ENCODE measurements at places on chromosomes 12 and 14.

DNA sequence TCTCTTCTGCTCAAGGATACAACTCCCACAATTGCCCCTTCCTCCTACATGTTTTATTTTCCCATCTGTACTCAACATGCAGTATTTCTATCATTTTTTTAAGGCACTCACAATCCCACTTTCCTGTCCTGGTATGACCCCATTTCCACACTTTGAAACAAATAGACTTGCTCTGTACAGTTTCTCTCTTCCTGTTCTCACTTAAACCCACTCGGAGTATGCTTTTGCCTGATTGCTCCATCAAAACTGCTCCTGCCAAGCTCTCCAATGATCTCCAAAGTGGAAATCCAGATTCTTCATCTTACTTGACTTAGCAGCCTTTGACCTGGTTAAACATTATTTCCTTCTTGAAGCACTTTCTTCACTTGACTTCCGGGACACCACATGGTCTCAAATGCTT lies 384.5 kb downstream of the SEC23A start:
- DNase-seq, result no peak

DNA sequence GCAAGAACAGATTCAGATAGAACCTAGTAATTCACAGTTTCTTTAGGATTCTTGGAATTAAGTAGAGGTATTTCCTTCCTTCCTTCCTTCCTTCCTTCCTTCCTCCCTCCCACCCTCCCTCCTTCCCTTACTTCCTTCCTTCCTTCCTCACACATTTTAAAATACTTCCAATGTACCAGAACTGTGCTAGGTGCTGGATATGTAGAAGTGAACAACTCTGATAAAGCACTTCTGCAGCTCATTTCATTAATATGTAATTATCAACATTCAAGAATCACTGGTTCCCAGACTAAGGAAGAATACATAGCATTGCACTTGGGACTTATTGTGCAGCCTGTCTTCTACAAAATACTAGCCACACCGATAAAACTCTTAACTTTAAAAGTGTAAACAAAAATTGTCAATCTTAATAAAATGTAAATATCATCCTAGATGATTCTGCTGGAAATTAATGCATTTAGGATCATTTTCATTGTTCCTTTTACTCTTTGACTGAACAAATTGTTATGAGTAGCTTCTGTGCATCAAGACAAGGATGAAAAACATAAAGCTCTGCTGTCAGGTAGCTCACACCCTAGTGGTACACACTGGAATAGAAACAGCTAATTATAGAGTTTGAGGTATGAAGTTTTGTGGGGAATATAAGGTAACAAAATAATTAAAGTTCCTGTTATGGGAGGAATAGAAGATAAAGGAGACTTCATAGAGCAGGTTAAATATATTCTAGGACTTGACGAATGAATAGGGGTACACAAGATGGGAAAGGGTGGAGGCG lies 99.9 kb upstream of the MYF6 start:
- DNase-seq, result no peak

DNA sequence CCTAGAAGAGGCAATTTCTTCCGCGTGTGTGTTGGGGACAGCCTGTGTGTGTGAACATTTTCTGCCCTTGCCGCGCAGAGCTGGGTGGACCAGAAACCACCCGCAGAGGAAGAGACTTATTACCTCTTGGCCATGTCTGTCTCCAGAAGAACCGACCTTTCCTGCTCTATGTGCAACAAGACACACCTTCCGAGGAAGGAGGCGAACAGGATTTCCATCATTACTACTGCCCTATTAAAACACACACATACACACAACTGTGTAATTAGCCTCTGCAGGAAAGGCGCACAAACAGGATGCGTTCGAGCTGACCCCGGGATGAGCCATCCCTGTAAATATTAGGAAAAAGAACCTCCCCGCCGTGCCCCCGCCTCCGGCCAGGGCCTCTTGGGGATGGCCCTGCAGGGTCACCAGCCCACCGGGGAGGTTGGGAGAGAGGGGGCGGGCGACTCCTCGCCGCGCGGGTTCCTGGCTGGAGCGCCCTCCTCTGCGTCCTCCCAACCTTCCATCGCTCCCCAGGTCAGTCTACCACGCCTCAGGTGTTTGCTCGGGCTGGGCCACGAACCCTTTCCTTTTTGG lies 484 bp upstream of the PRKCH start:
- DNase-seq, result peak; percentile 7

GRCh38 chr12:44848703-44849085 lies 27.4 kb downstream of the NELL2 start:
- no peak for DNase-seq

DNA sequence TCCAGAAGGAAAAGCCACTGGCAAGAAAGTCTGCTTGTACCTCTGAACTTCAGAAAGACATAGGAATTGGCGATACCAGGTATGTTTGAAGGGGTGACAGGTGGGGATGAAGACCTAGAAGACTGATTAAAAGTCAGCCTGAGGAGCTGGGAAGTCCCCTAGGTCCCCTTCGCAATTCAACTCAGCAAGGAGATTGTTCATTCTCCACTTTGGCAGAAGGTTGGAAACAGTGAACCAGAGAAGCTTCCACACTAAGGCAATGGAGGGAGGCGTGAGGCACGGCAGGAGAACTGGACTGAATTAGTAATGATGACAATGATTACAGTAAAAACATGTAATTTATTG lies 240.3 kb upstream of the TMPO start:
- no peak for DNase-seq

DNA sequence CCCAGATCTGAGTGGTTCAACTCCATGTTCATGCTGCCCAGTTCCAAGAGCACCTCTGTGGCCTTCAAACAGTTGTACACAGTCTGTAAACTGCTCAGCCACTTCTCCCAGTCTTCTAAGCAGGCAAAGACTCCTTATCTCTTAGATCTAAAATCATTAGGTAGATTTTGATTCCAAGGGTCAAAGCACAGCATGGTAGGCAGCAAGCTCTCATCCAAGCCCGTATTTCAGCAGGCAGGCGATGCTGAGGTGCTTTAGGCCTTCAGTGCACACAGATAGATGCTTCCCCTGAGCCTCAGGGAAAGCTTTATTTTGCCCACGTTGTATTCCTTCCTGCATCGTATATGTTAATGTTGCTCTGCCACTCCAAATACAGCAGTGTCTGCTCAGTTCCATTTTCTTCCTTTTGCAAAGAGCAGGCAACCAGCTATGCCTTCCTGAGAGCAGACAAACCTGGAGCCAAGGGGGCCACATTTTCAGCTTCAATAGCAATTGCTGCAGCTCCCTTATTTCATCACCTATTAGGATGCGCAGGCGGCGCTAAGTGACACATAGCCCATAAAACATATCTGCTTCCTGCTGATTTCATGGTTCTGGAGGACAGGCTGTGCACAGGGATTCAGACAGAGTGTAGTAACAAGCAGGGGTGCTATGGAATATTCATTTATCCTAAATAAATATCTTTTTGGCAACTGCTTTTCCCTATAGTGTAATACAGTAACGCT lies 67.5 kb downstream of the ETV6 start:
- DNase-seq, result peak; percentile 6

DNA sequence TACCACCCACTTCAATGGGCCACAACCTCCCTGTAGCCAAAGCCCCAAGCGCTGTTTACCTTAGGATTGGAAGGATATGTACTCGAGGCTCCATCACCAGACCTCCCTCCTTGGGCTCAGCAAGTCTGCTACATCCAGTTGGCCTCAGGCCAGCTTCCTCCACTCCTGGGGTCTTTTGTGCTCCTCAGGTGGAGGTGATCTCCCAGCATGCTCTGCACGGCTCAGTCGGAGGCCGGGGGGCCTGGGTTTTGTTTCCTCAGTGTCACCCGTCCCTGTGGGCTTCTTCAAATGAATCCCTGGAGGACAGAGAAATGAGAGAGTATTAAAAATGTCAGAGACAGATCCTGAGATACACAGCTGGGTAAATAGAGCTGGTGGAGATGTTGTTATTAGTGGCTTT lies 723.1 kb upstream of the TBX3 start:
- no peak for DNase-seq

GRCh38 chr12:39144613-39145061 lies 239.2 kb upstream of the CPNE8 start:
- no peak for DNase-seq

DNA sequence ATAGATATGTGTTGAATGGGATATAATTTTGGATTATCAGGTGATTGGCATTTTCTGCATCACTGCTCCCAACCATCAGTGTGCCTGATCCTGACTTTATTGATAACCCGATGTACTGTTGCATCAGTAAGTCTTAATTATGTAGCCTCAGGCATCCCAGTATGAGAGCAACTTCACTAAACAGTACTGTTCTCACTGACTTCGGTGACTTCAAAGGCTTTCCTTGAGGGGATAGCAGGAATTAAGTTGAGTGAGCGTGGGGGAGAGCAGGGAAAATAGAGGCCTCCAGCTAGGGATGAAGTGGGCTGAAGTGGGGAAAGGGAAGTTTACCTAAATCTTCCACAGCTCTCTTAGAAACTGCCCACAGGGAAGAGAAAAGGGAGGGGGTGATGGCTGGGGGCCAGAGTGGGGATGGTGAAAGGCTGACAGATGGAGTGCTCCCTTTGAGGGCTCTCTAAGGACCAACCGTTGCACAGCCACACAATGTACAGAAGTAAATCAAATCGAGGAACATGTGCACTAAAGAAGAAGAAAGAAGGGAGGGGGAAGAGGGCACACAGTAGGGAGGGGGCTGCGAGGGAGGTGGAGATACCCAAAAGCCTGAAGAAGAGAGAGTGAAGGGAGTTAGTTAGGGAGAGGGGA lies 10.7 kb upstream of the NEUROD4 start:
- DNase-seq, result no peak

- no peak for DNase-seq
Observed at GRCh38 chr12:105202202-105202601, 33.8 kb downstream of the APPL2 start.

- DNase-seq, result no peak
Observed at GRCh38 chr12:123064885-123065619, 84.6 kb downstream of the ARL6IP4 start.

DNA sequence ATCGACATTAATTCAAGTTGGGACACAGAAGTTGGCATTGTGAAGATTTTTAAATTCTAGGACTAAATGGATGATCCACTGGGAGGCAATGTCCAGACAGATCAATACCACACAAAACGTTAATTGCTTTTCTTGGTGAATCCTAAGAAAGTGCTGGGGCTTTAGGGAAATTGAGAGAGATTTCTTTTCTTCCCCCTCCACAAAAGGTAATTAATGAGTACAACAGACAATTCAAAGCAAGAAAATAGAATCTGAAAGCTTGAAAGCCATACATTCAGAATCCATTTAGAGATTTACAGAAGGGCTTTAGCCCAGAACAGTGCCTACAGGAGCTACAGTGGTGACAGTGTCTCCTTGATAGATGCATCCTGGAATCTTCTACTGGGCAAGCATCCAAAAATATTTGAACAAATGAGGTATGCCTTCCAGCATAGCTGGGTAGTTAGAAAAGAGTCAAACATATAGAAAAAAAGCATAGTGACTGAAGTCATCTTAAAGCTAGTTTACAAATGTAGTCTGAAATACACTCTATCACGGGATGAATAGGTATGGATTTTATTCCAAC lies 718.1 kb downstream of the DIO2 start:
- DNase-seq, result no peak

- DNase-seq, result peak; percentile 59
Observed at GRCh38 chr14:68979722-68980451, 785 bp upstream of the ACTN1 start.

GRCh38 chr14:29350496-29350895 lies 577.2 kb downstream of the PRKD1 start:
- DNase-seq, result no peak

- no peak for DNase-seq
Observed at GRCh38 chr14:57870686-57871457, 5.0 kb upstream of the SLC35F4 start.

DNA sequence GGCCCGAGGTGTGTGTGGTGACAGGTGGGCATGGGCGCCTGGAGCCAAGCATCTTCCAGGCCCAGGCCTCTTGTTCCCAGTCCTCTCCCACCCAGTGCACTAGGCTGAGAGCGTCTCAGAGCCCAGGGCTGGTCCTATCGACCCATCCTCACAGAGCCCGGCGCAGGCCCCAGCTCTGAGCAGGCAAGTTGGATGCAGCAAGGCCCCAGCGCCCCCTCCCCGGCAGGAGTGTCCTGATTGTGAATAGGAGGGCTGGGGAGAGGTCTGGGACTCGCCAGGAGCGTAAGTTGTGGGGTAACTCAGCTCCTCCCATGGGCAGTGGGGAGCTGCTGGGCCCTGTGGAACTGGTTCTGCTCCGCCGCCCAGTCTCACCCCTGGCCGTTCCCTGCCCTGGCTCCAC lies 26.3 kb downstream of the CALM1 start:
- DNase-seq, result no peak

DNA sequence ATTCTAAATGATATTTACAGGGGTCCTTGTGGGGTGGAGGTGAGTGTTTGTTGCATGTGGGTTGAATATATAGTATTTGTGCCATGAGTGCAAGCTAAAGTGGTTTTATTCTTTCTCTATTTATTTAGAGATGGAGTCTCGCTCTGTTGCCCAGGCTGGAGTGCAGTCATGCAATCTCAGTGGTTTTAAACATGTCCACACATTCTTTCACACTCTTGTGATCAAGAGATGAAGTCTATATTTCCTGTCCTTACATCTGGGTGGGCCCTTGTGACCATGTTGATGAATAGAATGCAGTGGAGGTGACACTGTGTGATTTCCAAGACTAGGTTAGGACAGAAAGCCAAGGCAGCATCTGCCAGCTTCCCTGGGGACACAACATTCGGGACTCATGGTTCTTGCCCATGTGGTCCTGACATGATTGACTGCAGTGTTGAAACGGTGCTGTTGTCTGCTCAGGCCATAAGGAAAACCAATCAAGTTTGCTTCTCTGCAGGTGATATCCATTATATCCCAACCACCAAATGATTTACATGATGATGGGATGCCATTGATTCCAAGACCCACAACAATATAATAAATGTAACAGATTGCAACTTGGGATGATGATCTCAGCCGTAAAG lies 172.6 kb downstream of the SUDS3 start:
- no peak for DNase-seq

DNA sequence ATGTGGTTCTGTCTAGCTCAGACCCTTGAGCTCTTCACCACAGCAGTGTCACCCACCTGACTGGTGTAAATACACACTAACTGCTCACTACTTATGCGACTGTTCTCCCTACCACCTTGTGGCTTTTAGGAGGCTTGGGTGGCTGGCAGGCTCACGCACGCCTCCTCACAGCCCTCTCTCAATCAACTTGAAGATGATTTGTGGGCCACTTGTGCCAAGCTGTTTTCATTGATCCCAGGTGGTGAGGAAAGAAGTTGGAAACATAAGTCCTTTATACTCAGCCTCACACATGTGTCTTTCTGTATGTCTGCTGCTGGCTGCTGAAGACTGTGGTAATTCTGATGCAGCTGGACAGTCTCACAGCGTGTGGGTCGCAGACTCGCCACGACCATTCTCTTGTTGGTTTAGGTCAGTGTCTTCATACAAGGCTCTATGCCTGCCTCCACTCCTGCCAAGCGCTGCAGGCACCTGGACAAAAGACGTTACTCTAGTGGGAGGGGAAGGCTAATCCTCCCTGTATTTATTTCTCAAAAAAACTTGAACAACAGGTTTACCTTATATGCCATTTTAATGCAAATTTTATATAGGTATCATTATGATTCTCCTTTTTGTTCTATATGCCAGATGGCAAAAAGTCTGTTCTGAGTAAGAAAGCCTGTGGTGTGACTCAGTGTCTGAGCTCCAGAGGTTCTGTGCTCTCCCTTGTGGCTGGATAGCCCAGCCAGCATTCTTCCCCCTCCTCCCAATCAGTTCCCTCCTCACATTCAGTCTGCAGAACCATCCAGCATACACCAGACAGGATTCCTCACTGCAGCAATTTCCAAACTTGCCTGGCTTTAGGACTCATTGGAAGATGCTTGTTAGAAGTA lies 115.6 kb downstream of the DIP2B start:
- DNase-seq, result peak; percentile 91

- peak; percentile 56 for DNase-seq
Observed at GRCh38 chr14:77603654-77604255, 12.7 kb downstream of the SPTLC2 start.

- DNase-seq, result no peak
Observed at GRCh38 chr12:76074701-76075336, 9.7 kb downstream of the NAP1L1 start.
